Natural killer cell treated with Interleukin-12 subunit alpha and Interleukin-12 subunit beta and Interleukin-15 and Interleukin-18, amount 100 ng/mL, for 72 hours (primary cell): ENCODE measurements at places on chromosomes 1 and 21. TPM values are rescaled to one million over a fixed set of nuclear protein-coding genes. Genes with fewer than 3 reads are reported as not detected.

DNA sequence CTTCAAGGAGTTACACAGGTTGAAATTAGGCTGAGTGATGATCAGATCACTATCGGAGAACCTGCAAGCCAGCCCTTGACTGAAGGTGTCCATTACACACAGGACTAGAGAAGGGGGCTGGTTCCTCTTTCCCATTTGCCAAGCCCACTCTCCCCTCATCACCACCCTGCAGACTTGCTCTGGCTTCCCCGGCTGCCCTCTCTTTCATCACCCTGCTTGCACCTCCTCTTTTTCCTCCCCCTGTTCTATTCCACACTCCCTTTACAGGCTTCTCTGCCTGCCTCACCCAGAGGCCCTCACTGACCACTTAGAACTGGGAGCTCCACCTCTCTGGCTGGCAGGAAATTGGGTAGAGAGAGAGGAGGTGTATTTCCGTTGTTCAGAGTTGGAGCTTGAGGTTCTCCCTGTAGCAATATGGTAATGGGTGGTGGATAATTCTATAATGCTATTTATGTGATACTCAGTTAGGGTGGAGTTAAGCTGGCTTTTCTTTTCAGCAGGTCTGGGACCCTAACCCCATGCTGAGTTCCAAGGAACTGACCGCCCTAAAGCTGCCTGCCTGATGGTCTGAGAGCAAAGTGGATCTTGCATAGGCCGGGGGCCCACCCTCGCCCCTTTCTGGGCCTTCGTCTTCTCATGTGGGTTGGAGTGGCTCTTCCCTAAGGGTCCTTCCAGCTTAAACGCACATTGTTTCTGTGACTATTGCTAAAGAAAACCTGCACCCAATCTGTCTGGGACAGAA is 111.8 kb upstream of the ADAR start:
- H3K4me1 ChIP-seq: peaks cover 32% of the 10 kb centered on the region
- no peak overlapping the region for H3K27ac ChIP-seq
- no peak overlapping the region for H3K4me3 ChIP-seq
- no peaks in the 10 kb centered on the region for H3K36me3 ChIP-seq

GRCh38 chr1:171783816-171784530 is 2.5 kb downstream of the METTL13 start:
- peaks cover 49% of the 10 kb centered on the region for H3K4me1 ChIP-seq
- H3K27me3 ChIP-seq: no peaks in the 10 kb centered on the region
- peak overlapping the region; percentile 92 for H3K27ac ChIP-seq
- H3K36me3 ChIP-seq: peaks cover 31% of the 10 kb centered on the region

GRCh38 chr1:23996700-23997229 is 16.6 kb upstream of the SRSF10 start:
- no peaks in the 10 kb centered on the region for H3K27me3 ChIP-seq
- no peak overlapping the region for H3K4me3 ChIP-seq
- DNase-seq: no peak
- no peaks in the 10 kb centered on the region for H3K36me3 ChIP-seq
- no peaks in the 10 kb centered on the region for H3K4me1 ChIP-seq

The F5 gene
- 0.47 TPM for total RNA-seq

DNA sequence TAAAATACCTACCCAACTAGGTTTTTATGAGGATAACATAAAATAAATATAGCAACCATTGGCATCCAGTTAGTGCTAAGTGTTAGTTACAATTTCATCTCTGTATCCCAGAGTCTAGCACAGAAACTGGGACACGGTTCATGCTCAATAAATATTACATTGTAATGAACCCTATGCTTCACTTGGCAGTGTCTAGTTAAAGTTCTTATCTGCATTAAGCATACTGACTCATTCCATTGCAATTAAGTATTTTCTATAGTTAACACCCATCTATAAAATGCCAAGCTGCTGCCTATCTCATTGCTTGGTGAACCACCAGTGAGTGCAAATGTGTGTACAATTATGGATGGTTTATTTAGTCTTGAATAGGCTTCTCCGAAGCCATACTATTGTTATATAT is 15.2 kb downstream of the CHML start:
- no peaks in the 10 kb centered on the region for H3K36me3 ChIP-seq
- no peak for DNase-seq
- peaks cover 8% of the 10 kb centered on the region for H3K4me1 ChIP-seq
- no peak overlapping the region for H3K27ac ChIP-seq
- H3K4me3 ChIP-seq: no peak overlapping the region

DNA sequence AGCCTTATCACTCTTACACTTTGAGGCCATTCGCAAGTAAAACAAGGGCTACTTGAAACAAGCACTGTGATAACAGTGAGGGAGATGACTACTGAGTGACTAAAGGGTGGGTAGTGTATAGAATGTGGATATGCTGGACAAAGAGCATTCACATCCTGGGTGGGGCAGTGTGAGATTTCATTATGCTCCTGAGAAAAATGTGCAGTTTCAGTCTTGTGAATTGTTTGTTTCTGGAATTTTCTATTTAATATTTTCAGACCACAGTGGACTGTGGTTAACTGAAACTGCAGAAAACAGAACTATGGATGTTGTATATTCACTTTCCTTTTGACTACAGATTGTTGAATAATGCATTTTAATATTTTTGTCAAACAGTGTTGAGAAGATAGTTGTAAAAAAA is 25.1 kb upstream of the B3GALT2 start:
- peaks cover 15% of the 10 kb centered on the region for H3K4me1 ChIP-seq
- H3K36me3 ChIP-seq: peaks cover 29% of the 10 kb centered on the region
- no peak overlapping the region for H3K4me3 ChIP-seq
- DNase-seq: no peak
- H3K27me3 ChIP-seq: no peaks in the 10 kb centered on the region

The SH2D1B gene
- 12.7 TPM for total RNA-seq

DNA sequence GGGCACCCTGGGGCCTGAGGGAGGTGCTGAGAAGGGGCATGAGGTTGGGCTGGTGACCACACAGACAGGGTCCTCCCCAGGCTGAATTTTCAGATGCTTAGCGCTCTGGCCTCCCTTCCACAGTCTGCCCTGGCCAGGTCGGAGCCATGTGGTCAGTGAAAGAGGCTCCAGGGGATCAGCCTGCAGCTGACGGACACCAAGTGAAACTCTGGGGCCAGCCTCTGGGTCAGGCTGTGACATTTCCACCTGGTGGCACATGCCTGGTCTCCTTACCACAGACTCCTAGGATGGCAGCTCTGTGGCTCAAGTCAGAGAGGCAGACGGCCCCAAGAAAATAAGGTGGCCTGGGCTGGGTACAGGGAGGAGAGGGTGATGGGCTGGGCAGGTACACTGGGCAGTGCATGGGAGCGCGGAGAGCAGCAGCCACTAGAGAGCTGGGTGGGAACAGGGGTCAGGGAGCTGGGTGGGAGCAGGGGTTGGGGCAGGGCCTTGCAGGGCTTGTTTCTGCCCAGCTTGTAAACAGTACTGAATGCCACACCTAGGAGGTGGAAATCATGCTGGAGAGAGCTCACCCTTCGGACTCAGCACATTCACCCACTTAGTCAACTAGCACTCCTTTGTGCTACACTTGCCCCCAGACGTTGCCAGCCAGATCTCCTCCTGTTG is 20.7 kb upstream of the ADARB1 start:
- no peak for DNase-seq
- H3K27ac ChIP-seq: no peak overlapping the region
- peaks cover 29% of the 10 kb centered on the region for H3K27me3 ChIP-seq

The POU3F1 gene
- total RNA-seq: 0.50 TPM

The HPDL gene
- 51.9 TPM for total RNA-seq

GRCh38 chr1:4000811-4001251 is 100.8 kb upstream of the C1orf174 start:
- no peak for DNase-seq
- no peaks in the 10 kb centered on the region for H3K4me1 ChIP-seq
- H3K27ac ChIP-seq: no peak overlapping the region
- H3K36me3 ChIP-seq: no peaks in the 10 kb centered on the region

DNA sequence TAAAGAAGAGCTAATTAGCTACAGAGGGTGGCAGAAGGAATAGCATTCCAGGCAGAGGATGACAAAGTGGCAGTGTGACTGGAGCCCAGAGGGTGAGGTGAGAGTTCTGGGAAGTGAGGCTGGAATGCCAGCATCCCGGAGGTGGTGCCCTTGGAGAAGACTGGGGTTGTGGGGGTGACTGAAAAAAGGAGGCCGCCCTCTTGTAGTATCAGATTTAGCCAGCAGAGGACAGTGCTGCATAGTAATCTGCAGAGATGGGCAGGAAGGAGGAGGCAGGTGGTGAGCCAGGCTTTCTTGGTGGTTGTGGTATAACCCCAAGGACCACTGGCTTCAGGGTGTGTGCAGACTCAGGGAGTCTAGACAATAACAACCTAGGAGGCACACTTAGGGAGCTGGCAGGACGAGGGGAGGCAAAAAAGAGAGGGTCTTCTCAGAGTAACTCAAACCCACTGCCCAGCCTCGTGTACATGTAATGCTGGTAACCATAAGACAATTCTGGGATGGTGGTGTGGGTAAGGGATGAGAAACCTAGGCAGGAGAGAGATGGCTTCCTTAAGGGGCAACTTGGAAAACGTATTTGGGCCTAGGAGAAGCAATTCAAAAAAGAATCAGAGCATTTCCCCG is 30.5 kb downstream of the MROH7 start:
- no peak overlapping the region for H3K4me3 ChIP-seq
- peak overlapping the region; percentile 1 for H3K27ac ChIP-seq
- H3K4me1 ChIP-seq: peaks cover 11% of the 10 kb centered on the region
- H3K27me3 ChIP-seq: no peaks in the 10 kb centered on the region
- DNase-seq: peak; percentile 73

DNA sequence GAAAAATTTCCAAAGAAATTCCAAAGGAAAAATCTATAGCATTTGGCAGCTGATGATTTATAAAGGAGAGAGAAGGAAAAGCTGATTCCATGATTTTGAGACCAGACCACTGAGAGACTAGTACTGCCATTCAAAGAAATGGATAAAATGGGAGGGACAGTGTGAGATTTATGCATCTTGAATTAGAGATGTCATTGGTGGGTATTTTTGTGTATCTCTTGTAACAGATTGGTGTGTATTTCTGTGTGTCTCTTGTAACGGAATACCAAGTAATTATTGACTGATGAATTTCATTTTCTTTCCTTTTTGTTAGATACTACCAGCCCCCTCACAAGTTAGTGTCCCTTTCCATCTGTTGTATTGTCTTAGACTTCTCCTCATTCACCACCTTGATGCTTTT is 102.2 kb downstream of the OLFML2B start:
- no peak for DNase-seq
- H3K27ac ChIP-seq: no peak overlapping the region
- peaks cover 9% of the 10 kb centered on the region for H3K4me1 ChIP-seq
- H3K4me3 ChIP-seq: no peak overlapping the region

The BARHL2 gene
- total RNA-seq: not detected

The PHF13 gene
- total RNA-seq: 14.7 TPM

DNA sequence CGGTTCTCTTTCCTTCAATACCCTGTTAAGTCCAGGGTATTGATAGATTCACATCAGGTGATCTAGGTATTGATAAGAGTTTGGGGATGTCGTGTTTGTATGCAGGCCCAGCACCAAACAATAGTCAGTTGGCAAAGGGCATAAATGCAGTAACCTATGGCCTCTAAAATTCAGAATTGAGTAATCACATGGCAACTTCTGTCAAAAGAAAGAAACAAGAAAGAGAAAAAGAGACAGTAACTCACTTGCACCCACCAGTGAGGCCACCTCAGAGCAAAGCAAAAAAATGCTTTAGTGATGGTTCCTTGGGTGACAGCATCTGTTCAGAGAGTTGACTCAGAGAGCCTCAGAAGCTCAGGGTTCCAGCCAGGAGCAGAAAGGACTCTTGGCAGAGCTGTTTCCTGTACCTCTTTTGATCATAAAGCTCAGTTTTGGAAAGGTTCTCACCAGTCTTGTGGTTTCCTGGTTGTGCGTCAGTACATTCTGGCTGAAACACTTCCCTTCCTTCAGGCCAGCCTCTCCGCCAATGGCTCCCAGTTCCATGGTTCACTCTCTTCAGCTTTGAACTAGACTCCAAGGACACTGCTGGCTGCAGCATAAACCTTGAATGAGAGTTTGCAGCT is 70.1 kb upstream of the GORAB start:
- DNase-seq: no peak
- H3K27ac ChIP-seq: no peak overlapping the region
- peaks cover 4% of the 10 kb centered on the region for H3K36me3 ChIP-seq
- peaks cover 49% of the 10 kb centered on the region for H3K27me3 ChIP-seq
- no peak overlapping the region for H3K4me3 ChIP-seq
